ENCODE measurements at places on chromosomes 3 and 15. TPM values are rescaled to one million over a fixed set of nuclear protein-coding genes. Genes with fewer than 3 reads are reported as not detected.

Gene SCN11A
- total RNA-seq, result 0.23 TPM

Gene WDR49
- 0.81 TPM for total RNA-seq

Gene CHRNA5
- total RNA-seq, result 2.5 TPM

Gene PLA2G4D
- 0.49 TPM for total RNA-seq

Gene PPM1L
- 16.2 TPM for total RNA-seq

Gene SLC12A1
- total RNA-seq, result not detected

Gene C3orf70
- total RNA-seq, result 32.7 TPM

Gene CLRN1
- not detected for total RNA-seq

Gene HESX1
- not detected for total RNA-seq

Gene MAP3K13
- 61.0 TPM for total RNA-seq

All from mucosa of descending colon (tissue), 3 donors.